ENCODE measurements at places on chromosomes 2 and 18.

- DNase-seq, result no peak
Measured at GRCh38 chr2:203672856-203673255, 33.6 kb upstream of the CD28 start.

DNA sequence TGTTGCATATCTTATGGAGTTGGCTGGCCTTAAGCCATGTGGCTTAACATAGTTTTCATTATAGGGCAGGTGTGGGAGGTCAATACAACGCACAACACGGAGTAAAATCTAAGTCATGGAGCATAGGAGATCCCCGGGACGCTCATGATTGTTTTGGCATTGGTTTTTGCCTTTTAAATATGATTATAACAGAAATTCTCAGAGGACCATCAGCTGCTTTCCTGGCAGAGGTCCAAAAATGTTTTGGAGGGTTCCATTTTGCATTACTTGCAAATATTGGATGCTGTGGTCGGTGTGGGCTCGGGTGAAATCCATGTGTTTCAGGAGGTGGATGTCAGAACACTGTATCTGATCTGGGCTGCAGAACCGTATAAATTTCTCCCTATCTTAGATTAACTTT lies 3.4 kb downstream of the NCOA1 start:
- no peak for DNase-seq

DNA sequence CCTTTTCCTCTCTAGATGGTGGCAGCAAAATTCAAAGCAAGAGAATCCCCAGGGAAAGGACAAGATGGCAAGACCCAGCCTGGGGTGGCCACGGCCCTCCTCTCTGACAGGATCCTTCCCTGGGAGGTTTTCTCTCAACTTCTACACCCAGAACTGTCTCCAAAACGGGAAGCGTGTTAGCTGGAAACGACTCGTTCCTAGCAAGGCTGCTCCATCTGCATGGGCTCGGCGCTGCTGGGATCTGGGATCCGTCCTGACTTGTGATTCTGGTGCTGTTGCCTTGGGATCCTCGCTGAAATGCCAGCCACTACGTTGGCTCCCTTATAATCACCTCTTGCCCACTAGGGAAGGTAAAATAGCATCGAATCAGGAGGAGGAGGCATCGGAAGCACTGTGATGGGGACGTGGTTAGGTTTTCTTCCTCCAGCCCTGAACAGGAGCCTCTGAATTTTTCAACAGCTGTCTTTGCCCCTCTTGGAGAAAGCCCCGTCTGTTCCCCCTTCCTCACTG lies 514.8 kb upstream of the MYT1L start:
- no peak for DNase-seq

- DNase-seq, result no peak
Measured at GRCh38 chr2:85785027-85785822, 31.4 kb downstream of the ATOH8 start.
